Stimulated activated CD4-positive, alpha-beta T cell treated with anti-CD3 and anti-CD28 coated beads, Interleukin-15, amount 100 ng/mL, for 1 hour (primary cell): ENCODE measurements at places on chromosomes 7 and 10.

- no peak for DNase-seq
These were observed 99.6 kb upstream of the KMT2E start for GRCh38 chr7:104914421-104914820.

GRCh38 chr7:14673202-14673601 lies 229.3 kb downstream of the DGKB start:
- DNase-seq = no peak

DNA sequence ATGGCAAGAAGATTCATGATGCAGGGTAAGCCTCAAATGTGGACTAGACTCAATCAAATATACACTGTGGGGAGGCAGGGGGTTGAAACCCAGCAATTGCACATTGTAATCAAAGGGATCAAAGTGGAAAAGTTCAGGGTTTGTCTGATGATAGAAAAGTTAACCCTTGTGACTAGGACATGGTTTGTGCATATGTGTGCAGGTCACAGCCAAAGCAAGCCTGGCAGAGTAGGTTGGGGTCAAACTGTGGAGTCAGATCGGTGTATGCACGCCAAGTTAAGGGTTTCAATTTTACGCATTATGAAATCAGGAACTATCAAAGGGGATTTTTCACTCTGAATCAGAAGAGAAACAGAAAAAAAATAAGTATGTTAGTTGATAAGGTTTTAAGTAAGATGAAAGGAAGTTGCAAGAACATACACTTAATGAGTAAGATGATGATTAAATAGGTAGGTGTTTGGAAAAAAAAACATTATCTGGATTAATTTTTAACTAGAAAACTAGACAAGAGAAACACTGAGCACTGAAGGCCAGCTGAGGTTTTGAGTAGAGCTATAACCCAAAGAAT lies 188.3 kb downstream of the DGKB start:
- DNase-seq = no peak

DNA sequence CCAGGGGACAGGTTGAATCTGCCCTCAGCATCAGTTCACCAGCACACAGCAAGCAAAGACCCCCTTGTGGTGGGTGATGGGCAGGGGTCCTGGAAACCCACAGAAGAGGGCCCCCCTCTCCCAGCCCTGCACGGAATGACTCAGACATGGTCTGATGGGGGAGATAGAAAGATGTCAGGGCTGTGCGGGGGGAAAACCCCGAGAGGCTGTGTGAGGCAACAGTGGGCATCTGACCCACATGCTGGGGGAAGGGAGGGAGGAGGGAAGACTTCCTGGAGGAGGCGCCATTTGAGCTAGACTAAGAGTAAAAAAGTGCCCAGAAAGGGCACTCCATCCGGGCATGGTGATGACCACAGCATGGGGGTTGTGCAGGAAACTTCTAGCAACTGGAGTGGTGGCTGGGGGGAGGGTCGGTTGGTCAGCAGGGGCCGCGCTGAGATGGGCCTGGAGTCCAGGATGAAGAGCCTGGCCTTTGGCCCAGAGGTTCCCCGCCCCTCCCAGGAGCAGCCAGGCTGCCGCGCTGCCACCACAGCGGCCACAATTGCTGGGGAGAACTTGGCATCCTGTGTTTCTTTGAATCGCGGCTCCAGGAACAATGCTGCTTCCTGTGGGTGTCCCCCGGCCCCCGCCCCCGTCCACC lies 2.5 kb downstream of the LFNG start:
- DNase-seq = peak; percentile 48

DNA sequence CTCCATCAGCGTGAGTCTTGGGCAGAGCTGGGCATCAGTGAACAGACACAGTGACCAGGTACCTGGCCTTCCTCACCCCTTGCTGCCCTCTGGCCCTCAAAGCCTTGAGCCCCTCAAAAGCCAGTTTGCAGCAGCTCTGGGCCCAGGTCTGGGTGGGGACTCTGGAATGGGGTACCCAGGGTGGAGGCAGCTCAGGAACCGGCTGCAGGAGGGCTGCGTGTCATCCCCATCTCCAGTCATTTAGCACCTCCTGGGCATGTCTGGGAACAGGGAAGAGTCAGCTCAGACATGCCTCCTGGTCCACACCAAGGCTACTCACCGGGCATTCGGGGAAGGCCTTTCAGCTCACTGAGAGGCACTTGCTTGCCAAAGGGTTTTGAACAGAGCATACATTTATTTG lies 503.3 kb downstream of the TCERG1L start:
- no peak for DNase-seq

GRCh38 chr10:600234-600633 lies 89.2 kb downstream of the DIP2C start:
- DNase-seq = no peak

DNA sequence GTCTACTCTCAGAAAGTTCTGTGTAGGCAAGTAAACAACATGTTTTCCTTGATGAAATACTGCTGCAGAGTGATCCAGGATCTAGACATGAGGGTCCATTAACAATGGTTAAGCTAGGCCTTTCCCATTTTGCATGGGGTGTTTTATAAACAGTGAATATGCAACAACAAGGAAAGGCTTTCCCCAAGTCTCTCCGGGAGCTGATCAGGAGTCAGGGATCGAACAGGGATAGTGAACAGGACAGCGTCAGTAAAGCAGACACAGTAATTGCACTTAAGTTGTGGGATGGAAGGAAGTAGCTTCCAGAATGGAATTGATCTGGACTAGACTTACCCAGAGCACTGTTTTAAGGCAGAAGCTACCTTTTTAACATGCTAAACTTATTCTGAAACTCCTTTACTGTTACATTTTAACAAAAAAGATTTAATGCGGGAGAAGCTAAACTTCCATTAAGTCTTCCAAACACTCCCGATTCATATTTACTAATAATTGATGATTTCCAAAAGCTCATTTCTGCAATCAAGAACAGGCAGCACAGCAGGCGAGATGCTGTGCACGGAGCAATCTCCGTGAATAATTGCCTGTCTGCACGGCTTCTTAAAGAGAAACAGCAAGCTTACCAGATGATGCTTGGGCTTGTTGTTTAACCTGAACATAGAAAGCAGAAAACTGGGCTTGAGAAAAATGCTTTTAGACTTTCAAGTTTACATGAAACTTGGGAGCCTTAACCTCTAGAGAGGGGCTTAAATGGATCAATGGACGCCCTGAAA lies 50.3 kb upstream of the DOCK1 start:
- no peak for DNase-seq

- DNase-seq = no peak
These were observed 435.0 kb downstream of the POM121L12 start for GRCh38 chr7:53470336-53470970.

GRCh38 chr7:741191-741671 lies 14.2 kb upstream of the PRKAR1B start:
- no peak for DNase-seq

DNA sequence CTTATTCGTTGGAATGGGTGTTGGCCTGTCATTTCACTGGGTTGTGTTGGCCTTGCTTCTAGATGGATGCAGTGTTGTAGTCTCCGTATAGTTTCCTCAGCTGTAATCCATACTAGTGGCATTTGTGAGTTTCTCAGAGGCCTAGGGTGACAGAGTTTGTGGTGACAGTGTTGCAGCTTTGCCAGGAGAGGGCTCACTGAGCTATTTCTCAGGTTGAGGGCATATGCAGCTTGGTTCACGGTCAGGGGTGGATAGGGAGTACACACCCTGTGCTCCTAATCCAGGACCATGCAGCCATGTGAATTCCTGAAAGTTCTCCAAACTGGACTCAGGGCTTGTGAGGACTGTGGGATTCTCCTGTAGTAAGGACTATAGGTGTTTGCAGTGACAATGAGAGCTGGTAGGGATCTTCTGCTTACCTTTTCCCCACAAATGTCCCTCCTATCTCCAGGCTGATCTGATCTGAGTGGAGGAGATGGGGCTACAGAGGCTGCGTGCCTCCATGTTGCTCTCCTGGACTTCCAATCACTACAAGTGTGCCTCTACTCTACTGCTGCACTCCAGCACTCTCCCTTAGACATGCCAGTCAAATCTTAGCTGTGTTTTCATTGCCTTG lies 229.0 kb downstream of the STK31 start:
- no peak for DNase-seq

GRCh38 chr10:72001033-72001395 lies 36.8 kb downstream of the CHST3 start:
- no peak for DNase-seq

- DNase-seq = no peak
These were observed 29.4 kb upstream of the AMPH start for GRCh38 chr7:38660427-38661099.

- DNase-seq = no peak
These were observed 34.9 kb upstream of the SH2B2 start for GRCh38 chr7:102251531-102252365.

DNA sequence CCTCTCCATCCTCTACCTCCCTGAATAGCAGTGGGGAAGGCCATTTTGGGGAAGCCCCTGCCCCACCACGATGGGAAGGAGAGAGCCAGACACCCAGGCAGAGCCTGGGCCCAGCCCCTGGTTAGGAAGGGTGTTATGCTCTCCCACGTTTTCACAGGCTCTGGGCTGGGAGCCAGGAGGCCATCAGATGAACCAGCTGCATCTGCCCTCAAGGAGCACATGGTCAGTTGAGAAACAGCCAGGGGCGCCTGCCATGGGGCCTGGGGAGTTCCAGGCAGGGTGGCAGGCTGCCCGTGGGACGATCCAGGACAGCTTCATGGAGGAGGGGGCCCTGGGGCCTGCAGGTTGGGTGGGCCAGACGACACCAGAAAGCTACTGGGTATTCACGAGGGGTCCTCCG lies 47.5 kb downstream of the CAMK2B start:
- no peak for DNase-seq

- DNase-seq = no peak
These were observed 14.0 kb upstream of the BLNK start for GRCh38 chr10:96285331-96285752.

- DNase-seq = no peak
These were observed 259.5 kb upstream of the NPY start for GRCh38 chr7:24024276-24025068.

GRCh38 chr10:101441541-101442455 lies 87.8 kb downstream of the BTRC start:
- no peak for DNase-seq

DNA sequence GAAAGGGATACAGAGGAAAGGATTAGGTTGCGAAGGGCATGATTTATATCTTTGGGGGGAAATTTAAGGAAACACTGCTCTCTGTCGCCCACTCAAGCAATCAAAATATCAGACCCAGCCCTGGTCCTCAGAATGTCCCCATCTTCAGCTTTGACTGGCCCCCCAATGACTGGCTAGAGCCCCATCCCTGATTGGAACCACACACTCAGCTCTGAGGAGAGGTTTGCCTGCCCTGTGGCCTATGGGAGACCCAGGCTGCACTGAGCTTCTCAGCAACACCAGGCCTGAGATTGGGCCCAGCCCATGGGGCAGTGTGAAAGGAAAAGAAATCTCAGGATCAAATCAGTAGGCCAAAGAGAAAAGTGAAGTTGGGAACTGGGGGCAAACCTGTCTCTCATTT lies 69.5 kb downstream of the ADCYAP1R1 start:
- no peak for DNase-seq

GRCh38 chr7:100568176-100568895 lies 5.4 kb downstream of the SAP25 start:
- DNase-seq = no peak

DNA sequence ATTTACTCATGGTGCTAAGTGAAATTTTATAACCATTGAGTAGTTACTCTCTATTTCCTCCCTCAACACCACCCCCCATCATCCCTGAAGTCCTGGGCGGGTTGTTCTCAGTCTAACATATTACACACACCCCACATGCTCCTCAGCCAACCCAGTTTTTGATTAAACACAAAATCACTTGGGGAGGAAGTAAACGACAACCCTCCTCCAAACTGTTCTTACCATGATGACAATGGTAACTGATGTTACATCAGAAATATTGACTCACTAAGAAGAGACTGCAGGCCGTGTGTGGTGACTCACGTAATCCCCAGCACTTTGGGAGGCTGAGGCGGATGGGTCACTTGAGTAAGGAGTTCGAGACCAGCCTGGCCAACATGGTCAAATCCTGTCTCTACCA lies 44.2 kb downstream of the RAB11FIP2 start:
- DNase-seq = no peak

DNA sequence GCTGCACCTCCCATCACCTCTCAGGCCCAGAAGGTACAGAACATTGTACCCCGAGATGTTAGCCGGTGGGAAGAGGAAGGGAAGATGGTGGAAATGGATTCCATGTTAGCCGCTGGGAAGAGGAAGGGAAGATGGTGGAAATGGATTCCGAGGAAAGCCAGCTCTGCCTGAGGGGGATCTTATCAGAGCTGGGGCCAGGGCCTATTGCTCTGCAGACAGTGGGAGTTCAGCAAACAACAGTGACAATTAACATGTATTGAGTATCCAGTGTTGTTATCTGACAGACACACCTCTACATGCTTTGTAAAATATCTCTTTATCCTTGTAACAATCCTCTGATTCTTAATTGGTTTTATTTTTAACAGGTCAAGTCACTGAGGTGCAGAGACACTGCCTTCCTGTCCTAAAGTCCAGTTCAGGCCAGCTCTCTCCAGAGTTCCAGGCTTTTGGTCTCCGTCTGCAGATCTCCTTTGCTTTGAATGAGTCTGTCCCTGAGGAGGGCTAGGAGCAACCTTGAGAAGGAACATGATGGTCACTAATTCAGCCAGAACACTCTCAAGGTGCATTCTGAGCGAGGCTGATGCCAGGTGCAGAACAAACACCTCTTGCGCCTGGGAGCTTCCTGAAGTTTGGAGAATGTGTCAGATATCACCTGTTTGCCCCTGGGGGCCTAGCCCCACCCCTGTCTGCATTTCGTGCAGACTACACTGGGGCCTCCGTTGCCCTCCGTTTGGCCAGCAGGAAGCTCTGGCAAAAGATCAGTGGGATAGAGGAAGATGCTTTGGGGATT lies 82.4 kb upstream of the PODXL start:
- DNase-seq = no peak

GRCh38 chr7:101233907-101234547 lies 3.6 kb downstream of the CLDN15 start:
- DNase-seq = no peak

DNA sequence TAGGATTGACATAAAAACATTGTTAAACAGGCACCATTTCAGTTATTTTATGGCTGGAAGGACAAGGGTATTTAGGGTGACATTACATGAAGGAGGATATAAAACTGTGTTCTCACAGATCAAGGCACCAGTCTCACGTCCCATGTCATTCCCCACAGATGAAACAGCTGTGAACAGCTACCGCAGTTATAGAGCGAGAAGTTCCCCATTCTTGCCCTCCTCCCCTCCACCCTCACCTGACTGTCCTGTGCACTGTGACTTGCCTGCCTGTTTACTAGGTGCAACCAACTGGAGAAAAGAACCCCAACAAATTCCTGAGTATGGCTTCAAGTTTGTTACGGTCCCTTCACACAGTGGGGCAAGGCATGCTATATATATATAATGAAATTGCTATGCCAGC lies 141.6 kb downstream of the SND1 start:
- DNase-seq = no peak

- DNase-seq = no peak
These were observed 224.0 kb upstream of the GRB10 start for GRCh38 chr7:51006483-51007235.

- DNase-seq = no peak
These were observed 499.9 kb upstream of the FZD8 start for GRCh38 chr10:36141856-36142560.

- no peak for DNase-seq
These were observed 12.8 kb downstream of the UBE2D4 start for GRCh38 chr7:43938892-43939482.
